ENCODE measurements at places on chromosomes 4 and X.

- DNase-seq: no peak
Observed at GRCh38 chrX:1392376-1393068, 609 bp upstream of the SLC25A6 start.

- no peak for DNase-seq
Observed at GRCh38 chr4:152278505-152279233, 257.2 kb downstream of the FBXW7 start.

GRCh38 chrX:28205905-28206304 is 224.7 kb upstream of the DCAF8L1 start:
- DNase-seq: no peak

- DNase-seq: no peak
Observed at GRCh38 chr4:156413239-156414135, 459.8 kb upstream of the CTSO start.

- no peak for DNase-seq
Observed at GRCh38 chr4:153131596-153131995, 72.6 kb upstream of the TRIM2 start.

DNA sequence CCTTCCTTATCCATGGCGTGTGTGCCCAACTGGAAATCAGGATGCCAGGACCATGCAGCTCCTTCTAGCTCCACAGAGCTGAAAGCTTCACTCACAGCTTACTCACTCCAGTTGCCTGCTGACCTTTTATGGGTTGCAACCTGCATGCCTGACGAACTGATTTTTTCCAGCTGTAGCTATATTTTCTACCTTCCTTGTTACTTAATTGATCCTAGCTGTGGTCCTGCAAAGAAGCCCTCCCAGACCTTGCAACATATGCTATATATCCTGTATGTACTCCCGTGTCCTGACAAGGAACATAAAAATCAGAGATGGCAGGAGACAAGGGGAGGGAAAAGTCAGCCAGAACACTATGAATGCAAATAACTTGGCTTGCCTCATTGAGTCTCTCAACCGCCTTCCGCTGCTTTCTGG is 135.3 kb upstream of the LDB2 start:
- DNase-seq: no peak

- no peak for DNase-seq
Observed at GRCh38 chr4:109826719-109827118, 1.1 kb upstream of the RRH start.
